ENCODE measurements at places on chromosomes 11 and 22.

- no peak for DNase-seq
Observed at GRCh38 chr11:111429066-111429506, 50.0 kb upstream of the POU2AF1 start.

- DNase-seq: peak; percentile 69
Observed at GRCh38 chr11:68014157-68014946, 4.2 kb downstream of the ALDH3B1 start.

DNA sequence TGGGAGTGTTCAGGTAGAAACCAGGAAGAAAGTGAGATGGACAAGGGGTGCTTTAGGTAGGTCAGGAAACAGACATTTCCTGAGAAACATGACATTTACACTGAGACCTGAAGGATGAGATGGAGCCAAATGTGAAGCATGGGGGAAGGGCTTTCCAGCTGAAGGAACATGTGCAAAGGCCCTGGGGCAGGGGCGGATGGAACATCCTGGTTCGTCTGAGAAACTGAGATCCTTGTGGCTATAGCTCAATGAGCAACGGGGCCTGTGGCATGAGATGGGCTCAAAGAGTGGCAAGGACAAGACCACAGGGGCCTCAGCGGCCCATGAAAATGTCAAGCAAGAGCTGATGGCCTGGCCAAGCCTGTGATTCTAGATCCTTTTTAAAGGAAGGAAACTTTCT, 127.4 kb downstream of the DSCAML1 start:
- no peak for DNase-seq

- DNase-seq: no peak
Observed at GRCh38 chr11:131491503-131491902, 121.1 kb downstream of the NTM start.

DNA sequence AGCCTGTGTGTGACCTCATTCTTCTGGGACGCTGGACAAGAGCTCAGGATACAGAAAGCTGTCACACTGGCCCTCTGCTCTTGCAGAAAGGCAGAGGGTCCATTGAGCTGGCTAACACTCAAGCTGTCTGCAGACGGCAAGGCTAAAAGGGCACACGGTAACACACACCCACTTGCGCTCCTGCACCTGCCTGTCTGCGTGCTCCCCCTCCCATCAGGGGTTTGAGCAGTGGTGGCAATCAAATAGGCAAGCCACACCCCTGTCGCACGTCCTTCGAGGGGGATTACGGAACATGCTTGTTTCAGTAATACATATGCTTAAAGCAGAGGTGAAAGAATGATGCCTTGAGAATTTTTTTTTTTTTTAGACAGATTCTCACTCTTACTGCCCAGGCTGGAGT, 7.1 kb upstream of the QSER1 start:
- DNase-seq: no peak

- DNase-seq: no peak
Observed at GRCh38 chr11:1879941-1880720, 11.6 kb downstream of the PRR33 start.

GRCh38 chr11:64998690-64999431, 2.1 kb upstream of the BATF2 start:
- no peak for DNase-seq

DNA sequence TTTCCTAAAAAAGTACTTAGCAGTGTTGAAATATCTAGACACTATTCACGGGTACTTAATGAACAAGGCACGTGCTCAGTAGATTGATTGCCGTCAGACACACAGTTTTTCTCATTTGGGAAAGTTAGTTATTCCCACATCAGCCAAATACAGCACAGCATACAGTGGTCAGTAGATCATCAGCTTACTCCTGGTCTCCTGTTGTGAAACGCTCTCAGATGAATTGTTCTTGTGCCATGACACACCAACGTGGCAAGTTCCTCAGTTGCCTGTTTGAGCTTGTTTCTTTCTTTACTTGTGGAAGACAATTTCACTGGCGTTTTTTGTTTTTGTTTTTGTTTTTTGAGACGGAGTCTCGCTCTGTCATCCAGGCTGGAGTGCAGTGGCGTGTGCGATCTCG, 8.6 kb downstream of the TAB1 start:
- no peak for DNase-seq

GRCh38 chr11:43285826-43286225, 26.0 kb upstream of the API5 start:
- DNase-seq: no peak

DNA sequence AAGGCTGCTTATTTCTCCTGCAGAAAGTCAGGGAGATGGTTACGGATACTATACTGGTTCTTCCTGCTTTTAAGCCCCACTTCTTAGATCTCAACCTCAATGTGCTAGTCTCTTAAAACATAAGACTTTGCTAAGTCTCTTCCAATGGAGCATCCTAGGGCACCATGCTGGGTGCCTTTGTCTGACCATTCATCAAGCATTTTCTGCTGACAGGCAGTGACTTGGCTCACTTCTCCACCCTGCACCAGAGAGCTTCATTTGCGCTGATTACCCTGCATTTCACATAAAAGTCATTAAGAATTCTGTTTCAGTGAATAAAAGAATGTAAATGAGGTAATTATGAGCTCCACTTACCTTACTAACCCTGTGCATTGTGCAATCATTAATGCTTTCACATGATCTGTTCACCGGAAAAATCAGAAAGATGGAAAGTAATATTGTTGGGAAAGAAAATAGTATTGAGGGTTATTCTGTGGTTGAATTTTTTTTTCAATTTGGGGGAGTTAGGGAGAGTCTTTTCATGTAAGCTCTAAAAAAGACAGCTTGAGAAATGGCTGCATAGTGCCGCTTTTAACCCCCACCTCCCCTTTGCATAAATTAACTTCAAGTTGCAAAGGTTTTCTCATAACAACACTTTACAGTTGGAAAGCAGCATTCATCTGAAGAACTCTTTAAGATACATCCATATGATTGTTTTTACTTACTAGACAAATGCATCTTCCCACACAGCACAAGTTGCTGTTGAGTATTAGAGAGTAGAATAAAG, 677.3 kb upstream of the KIRREL3 start:
- no peak for DNase-seq

DNA sequence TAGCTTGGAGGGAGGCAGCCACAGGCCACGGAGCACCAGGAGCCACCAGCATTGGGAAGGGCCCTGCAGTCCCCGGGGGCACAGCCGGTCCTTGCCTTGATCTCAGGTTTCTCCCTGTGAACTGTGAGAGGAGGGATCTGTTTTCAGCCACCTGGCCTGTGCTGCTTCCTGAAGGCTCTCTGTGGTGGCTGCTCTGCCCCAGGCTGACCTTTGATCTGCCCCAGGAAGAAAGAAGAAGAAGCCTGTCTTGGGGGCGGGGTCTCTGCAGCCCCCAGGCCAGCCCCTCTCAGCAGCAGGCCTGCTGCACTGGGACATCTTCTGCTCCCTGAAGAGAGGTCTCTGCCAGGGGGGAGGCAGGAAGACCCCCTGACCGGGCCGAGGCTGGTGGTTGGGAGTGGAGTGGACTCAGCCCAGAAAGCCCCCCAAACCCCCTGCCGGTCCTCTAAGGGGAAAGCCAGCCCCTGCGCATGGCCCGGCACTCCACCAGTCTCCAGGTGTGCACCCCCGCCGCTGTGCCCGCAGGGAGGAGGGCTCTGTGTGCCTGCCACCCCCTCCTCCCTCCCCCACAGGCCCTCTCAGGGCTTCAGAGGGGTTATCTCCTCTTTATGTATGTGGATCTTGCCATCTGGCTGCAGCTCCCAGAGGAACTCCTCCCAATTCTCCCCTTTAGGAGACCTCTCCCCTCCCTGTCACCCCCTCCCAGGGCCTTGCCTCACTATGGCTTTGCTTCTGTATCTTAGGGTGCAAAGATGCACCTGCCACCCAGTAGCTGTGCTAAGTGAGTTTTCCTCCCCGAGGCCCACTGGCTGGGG, 675.3 kb downstream of the BRD1 start:
- DNase-seq: no peak

DNA sequence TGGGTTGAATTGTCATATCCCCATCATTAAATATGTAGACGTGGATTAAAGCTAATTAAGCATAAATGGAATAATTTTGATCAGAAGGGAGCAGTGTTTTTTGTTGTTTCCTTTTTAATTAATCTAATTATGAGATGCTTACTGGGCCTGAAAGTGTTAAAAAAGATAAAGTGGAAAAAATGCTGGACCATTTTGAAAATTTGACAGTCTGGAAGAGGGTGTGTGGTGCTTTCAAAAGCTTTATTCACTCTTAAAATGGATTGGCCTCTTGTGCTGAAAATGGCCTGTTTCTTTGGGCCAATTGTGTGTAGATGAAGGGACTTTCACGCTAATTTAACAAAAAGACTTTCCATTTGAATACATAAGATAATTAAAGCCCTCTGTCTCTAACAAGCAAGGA, 1.8 kb downstream of the TNRC6B start:
- no peak for DNase-seq

GRCh38 chr22:49951000-49951677, 9.4 kb upstream of the PIM3 start:
- no peak for DNase-seq

DNA sequence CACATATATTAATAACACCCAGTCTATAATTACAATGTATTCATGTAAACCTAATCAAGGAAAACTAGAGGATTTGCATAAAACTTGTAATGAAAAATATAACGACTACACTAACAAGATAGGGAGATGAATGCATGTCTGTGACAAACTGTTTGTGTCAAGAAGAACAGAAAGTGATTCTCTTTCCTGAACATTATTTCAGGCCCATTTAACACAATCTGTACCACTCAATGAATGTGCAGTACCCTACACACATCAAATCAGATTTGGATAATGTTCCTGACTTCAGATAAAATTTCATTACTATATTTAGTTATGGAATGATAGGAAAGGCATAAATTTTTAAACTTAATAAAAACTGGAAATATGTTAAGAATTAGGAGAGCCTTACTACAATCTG, 93.1 kb downstream of the CADM1 start:
- no peak for DNase-seq

GRCh38 chr11:62535802-62536201, 10.8 kb downstream of the AHNAK start:
- no peak for DNase-seq

DNA sequence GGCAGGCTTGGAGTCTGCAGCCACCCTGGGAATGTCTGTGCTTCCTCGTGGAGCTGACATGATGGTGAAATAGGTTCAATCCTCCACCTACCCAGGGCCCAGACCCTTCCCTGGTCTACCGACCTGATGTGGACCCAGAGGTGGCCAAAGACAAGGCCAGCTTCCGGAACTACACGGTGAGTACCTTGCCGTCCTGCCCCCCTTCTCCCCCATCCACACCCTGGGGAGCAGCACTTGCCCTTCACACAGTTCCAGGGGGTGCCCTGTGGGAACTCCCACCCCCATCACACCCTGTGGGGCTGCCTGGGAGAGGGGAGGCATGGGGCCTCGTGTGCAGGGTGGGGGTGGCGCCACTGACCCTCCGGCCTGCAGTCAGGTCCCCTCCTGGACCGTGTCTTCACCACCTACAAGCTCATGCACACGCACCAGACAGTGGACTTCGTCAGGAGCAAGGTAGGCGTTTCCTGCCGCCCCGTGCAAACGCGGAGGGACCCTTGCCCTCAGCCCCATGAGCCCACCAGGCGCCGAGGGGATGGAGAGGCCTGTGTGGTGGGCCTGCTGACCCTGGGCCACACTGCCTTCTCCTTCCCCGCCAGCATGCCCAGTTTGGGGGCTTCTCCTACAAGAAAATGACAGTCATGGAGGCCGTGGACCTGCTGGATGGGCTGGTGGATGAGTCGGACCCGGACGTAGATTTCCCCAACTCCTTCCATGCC, 789 bp downstream of the MIOX start:
- no peak for DNase-seq
